Brain microvascular endothelial cell (primary cell): ENCODE measurements at places on chromosomes 3 and 15.

DNA sequence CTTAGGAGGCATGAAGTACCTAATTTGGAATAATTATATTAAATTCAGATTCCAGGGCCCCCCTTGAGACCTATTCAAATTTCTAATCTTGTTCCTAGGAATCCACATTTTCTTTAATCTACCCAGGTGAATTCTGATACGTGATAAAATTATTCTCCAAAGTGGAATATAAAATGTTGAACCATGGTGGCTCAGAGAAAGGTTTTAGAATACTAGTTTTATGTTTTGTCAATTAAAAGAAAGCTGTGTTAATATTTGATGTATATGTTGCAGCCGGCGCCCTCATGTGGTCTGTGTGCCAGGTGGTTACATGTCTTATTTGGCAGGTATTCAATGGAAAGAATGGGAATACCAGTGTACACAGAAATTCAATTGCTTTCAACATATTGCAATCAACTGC lies 321.8 kb downstream of the FEZF2 start:
- peak; percentile 45 for DNase-seq

- DNase-seq = no peak
These were observed 6.8 kb upstream of the SKIL start for GRCh38 chr3:170350515-170351413.

GRCh38 chr3:130692455-130692854 lies 54.2 kb downstream of the PIK3R4 start:
- DNase-seq = no peak

GRCh38 chr3:43852066-43852465 lies 161.3 kb downstream of the ABHD5 start:
- peak; percentile 40 for DNase-seq

GRCh38 chr15:89735773-89736172 lies 15.3 kb downstream of the MESP1 start:
- DNase-seq = no peak

DNA sequence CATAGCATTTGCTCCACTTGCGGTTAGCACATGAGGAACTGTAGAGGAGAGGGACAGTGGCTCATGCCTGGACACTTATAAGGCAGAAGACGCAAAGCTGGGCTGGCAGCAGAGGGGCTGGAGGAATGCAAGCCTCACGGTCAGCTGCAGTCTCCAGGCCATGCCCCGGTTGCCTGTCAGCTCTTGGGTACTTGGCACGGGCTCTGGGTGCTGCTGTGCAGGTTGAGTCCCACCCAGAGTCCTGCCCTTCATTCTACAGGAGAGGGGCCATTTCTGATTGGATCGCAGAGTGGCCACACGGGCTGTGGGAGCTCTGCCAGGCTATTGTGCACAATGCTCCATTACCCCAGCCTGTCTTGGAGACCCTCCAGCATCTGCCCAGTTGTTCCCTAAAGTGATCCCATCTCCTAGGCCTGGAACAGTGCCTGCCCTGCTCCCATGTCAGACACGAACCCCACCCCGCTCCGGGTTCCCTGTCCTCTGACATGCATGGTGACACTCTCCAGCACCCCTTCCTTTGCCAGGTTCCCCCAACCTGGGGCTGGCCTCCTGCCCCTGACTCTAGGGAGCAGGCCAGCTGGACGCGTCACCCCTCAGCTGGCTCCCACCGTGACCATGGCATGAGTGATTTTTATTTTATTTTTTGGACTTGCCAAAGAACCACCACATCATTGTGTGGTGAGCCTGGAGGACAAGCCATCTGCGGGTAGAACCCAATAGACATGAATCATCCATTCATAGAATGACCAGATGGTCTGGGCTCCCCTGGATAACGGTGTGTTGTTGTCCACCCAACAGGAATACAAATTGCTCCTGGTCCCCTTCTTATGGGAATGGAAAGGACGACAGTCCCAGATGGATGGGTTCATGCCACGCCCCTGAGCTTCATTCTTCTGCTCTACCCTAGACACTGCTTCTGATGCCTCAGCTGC lies 51.0 kb upstream of the KLF13 start:
- no peak for DNase-seq

DNA sequence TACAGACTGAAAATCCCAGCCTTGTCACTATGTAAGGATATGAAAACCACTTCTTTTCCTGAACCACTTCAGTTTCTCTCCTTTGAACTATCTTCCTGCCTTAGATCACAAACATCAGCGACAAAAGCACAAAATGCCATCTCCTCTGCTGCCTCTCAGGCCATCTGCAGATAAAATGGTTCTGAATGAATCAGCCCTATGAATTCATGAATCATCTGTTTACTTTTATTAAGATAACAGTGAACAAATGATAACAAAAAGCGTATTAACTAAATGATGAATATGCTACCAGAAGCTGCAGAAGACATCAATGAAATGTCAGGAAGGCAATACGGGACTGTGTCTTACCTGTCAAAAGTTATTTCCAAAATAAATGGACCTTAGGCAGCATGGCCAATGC lies 928.1 kb downstream of the ROBO1 start:
- DNase-seq = peak; percentile 45

DNA sequence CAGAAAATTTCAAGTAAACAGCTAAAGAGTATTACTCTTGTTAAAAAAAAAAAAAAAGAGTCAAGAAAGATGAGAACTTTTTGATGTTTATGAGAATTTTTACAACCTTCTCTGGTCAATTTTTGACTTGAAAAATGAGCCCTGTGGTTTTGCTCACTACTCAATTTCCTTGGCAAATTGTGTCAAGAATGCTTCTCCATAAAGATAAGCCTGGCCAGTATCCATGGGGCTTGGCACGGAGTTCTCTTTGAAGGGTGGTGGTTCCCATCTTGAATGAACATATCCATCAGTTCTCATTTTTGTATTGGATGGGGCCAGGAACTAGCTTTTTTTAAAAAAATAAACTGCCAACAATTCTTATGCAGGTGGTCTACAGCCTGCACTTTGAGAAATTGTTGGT lies 179.9 kb downstream of the RYR3 start:
- no peak for DNase-seq

DNA sequence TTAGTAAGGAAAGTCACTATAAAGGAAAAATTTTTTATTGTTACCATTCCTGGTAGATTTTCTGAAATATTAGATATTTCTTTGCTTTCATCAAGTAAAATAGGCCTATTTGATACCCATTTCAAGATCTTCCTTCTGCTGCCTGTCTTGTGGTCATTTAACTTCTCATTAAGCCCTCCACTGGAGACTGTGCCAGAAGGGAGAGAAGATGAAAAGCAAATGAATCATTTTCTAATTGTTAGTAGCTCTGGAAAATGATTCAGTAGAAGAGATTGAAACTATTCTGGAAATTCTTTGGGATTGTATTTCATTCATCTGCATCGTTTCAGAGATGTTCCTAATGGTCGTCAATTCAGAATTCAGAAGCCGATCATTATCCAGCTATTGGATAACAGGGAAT lies 3.2 kb downstream of the KCTD6 start:
- no peak for DNase-seq

GRCh38 chr3:13532631-13533030 lies 16.3 kb upstream of the FBLN2 start:
- no peak for DNase-seq

DNA sequence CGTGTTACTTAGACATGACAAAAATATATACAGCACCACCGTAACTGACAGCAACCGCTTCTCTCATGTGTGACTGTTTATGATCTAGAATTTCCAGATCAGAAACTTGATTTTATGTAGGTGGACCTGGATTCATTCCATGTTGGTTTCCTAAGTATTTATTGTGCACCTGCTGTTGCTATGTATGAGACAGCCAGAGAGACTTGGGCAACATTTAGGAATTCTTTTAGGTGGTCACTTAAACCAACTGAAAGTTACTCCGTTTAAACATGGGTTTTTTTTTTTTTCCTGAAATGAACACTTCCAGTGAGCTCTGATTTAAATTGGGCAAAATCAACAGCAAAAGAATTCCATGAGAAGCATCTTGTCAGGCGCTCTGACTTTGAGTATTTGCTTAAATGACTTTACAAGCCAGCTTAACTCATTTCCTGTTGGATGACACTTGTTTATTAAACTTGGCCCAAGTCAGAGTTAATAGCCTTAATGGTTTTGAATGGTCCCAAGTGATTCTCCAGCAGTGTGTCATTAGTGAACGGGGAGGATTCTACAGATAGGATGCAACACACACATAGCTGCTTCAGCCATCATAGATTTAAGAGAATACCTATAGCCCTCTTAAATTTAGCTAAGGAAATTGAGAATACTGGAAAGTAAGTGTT lies 31.8 kb downstream of the MITF start:
- no peak for DNase-seq

GRCh38 chr15:77676569-77677375 lies 44.1 kb upstream of the LINGO1 start:
- DNase-seq = no peak

GRCh38 chr15:70505411-70505919 lies 257.9 kb downstream of the UACA start:
- peak; percentile 82 for DNase-seq

- peak; percentile 1 for DNase-seq
These were observed 2.7 kb downstream of the PDCD7 start for GRCh38 chr15:65130941-65131340.
